ENCODE measurements at places on chromosomes 3 and 15. TPM values are rescaled to one million over a fixed set of nuclear protein-coding genes. Genes with fewer than 3 reads are reported as not detected.

The BFSP2 gene
- not detected for total RNA-seq

The COL6A5 gene
- not detected for total RNA-seq

The PLA2G4D gene
- not detected for total RNA-seq

The ONECUT1 gene
- total RNA-seq, result 0.16 TPM

The ADGRG7 gene
- not detected for total RNA-seq

The PCSK6 gene
- total RNA-seq, result 10.2 TPM

The PRSS50 gene
- total RNA-seq, result not detected

All from A549 treated with Mapracorat at 1 μM for 4 hours (cell line).